AG08396 (cell line): ENCODE measurements at places on chromosomes 1 and 21.

- DNase-seq = no peak
Observed at GRCh38 chr1:172976222-172977041, 74.3 kb downstream of the TNFSF18 start.

DNA sequence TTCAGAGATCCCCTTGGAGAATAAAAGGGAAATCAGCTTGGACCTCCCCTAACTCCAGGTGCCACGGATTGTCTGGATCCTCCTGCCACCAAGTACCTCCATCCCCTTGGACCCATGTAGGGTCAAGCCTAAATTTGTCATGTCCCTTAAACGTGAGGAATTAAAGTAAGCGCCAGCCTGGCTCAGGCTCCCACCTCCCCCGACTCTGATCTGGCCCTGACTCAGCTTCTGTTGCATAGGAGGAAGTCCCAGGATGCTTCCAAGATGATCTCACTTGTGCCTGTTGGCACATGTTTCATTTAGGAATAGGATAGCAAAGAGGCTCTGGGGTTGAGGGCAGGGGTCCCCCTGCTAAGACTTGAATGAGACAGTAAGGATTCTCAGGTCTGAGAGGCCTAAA, 231.9 kb upstream of the JUN start:
- DNase-seq = peak; percentile 62

DNA sequence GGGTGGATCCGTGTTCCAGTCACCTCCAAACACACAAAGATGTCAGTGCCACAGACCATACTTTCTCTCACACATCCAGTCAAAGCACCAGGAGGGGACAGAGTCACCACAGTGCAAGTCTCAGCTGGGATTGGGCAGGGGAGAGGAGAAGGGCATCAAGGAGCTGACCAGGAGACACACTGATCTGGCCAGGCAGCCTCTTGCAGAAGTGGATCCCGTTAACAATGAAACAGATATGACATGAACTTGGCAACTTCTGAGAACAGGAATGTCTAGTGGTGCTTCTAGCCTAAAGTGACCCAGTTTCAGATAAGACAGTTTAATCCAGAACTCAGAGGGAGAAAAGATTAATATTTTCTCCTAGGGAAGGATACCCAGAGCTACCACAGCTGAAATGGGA, 71.0 kb downstream of the HIVEP3 start:
- DNase-seq = no peak

DNA sequence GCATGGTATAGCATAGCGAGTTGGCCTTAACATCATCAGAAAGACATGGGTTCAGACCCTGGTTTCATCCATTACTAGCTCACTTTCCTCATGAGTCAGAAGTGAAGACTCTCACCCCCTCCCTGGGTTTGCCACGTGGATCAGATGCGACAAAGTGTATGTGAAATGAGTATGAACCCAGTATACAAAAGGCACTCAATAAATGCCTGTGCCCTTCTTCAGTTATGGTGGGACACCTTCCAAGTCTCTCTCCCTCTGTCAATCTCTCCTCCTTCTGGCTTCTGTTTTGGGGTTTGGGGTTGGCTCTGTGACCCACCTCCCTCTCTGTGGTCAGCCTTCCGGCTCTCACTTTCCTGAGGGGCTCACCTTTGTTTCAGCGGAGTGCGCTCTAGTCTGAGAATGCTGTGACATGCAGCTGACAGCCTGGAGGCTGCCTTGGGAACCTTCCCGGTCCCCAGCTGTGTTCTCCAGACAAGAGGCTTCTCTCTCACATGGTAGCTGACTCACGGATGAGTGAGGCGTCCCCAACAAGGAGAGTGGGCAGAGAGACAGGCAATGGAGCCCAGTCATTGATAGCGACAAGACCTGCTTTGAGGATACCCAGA, 155.0 kb upstream of the EDN2 start:
- DNase-seq = peak; percentile 59

GRCh38 chr1:108560874-108561459, 1.1 kb downstream of the EEIG2 start:
- peak; percentile 64 for DNase-seq

GRCh38 chr1:165409657-165410358, 35.1 kb downstream of the RXRG start:
- DNase-seq = no peak

DNA sequence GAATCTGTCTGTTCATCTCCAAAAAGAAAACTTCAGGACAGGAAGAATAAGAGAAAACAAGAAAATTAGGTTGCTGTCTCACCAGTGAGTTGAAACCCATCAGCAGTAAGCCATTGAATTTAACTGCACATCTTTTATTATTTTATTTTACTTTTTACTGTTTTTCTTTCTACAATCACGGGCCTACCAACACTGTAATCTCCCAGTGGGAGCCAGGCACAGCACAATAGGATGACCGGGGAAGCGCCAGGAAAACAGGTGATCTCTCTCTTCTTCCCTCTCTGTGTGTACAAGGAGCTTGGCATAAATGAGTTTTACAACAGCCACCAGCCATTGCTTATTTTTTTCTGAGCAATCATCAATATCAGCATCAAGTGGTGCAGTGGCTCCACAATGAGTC, 113.1 kb upstream of the ESRRG start:
- no peak for DNase-seq

- no peak for DNase-seq
Observed at GRCh38 chr21:41691205-41692184, 75.4 kb downstream of the RIPK4 start.

GRCh38 chr1:104064399-104064798, 314.7 kb downstream of the AMY1C start:
- DNase-seq = no peak

DNA sequence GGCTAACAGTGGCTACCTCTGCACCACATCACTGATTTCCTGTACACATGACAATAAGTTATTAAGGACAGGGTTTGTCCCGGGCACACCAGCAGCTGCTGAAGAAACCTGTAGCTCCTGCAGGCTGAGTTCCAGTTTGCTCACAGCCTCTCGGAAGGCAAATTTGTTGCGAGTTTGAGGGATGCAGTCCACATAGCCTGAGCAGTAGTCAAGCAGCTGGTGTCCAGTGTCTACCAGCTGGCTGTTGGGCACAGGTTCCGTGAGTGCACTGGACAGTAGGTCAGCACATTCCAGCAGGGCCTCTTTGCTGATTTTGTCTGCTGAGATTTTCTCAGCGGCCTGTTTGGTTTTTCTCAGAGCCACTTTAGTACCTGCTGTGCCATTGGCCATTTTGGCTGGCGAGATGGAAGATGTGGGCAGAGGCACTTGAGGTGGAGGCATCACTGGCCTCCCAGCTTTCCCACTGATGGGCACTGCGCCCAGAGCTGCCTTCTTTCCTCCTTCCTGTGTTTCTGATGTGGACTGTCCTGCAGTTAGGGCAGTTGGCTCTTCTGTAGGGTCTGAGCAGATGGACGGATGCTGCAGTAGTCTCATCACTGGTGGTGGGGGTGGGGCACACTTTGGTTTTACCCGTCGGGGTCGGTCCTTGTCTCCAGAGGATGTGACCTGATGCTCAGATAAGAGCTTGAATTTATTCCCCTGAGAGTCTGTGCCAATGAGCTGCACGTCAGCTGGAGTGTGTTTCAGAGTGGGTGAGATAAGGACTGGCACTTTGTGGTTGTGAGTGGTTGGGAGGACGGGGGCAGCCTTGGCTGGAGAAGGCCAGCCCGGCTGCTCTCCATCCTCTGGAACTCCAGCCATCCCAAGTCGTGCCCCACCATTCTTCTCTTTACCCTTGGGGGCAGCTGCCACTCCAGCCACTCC, 26.1 kb downstream of the TOR3A start:
- no peak for DNase-seq

DNA sequence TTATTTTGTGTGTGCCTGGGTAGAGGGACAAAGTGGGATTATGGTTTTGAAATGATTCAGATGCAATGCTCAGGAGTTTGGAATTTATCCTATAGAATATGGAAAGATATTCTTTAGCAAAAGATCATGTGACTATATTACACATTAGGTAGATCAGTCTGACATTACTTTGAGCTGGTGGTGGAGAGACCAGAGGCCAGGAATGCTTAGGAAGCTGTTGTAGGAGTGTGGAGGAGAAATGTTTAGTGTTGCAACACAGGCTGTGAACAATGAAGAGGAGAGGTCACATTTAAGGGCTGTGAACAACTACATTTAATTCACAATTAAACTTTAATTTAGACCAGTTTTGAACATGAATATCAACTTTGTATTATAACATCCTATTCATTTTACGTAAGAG, 45.3 kb upstream of the PODN start:
- peak; percentile 14 for DNase-seq
